ENCODE measurements at places on chromosomes 6 and 20.

- DNase-seq: no peak
Measured at GRCh38 chr6:106099235-106099537, 13.1 kb downstream of the PRDM1 start.

DNA sequence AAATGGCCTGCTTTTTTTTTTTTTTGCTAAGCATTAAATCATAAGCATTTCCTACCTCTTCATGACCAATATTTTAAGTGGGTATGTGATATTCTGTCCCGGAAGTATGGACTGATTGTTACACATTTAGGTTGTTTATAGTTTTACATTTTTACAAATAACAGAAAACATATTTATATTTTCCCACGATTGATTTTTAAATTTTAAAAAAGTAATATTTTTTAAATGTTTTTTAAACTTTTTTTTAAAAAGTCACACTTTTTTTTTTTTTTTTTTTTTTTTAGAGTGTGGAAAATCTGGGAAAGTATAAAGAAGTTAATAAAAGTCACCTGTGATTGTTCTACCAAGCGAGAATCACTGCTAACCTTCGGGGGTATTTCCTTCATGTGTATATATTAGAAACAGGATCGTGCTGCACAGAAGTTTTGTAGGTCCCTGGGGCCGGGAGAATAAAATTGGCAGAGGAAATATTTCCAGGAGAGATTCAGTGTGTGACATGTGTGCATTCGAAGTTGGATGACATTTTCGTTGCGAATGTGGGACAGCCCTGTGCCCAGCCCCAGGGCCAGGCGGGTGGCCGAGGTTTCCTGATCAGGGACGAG lies 173.1 kb downstream of the CDC5L start:
- DNase-seq: no peak

GRCh38 chr6:110449541-110449895 lies 26.9 kb downstream of the SLC22A16 start:
- DNase-seq: no peak

DNA sequence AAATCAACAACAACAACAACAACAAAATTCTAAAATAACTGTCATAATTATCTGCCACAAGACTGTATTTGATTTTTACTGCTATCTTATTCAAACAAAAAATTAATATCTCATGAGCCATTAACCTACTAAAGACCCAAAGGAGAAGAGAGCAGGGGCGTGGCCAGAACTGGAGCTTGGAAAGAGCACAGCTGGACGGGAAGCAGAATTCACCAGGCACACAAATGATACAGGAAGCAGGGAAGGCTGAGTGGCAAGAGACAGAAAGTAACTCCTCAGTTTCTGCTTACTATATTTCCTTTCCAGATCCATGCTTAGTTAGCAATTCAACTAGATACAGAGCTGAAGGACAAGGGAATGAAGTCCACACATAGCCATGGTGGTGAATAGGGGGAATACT lies 54.4 kb downstream of the FKBP5 start:
- no peak for DNase-seq

GRCh38 chr6:8414844-8415243 lies 20.5 kb downstream of the SLC35B3 start:
- no peak for DNase-seq

GRCh38 chr6:7640607-7641577 lies 50.9 kb downstream of the SNRNP48 start:
- DNase-seq: no peak

- DNase-seq: no peak
Measured at GRCh38 chr6:83862776-83863471, 3.4 kb downstream of the CYB5R4 start.

DNA sequence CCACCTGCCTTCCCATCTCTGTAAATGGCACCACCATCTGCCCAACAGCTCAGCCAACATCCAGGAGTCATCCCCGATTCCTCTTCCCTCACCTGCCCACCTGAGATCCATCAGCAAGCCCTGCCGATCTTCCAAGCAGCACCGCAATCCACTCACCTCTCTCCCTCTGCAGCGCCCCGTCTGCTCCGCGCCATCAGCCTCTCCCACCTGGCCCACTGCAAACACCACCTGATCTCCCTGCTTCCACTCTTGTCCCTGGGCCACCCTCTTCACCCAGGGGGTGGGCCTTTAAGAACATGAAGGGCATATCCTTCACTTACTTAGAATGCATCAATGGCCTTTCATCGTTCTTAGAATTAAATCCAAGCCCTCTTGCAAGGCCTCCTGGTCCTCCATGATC lies 457.3 kb upstream of the SULF2 start:
- no peak for DNase-seq

DNA sequence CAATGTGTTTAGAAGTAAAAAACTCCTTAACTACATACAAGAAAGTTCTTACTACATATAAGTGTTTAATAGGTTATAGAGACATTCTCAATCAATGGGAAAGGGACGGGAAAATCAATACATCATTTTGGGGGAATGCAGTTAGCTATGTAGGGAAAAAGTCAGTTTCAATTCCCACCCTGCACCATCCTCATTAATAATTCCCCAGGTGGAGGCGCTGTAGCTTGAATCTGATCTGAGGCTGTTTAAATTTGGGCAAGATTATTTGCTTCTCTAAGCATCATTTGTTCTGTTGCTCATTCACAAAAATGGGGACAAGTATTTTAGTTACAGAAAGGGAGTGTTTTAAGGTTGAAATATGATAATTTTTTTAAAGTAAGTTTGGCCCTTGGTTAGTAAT lies 19.1 kb downstream of the OLIG3 start:
- no peak for DNase-seq

Measured in stimulated activated CD4-positive, alpha-beta T cell treated with anti-CD3 and anti-CD28 coated beads, Interleukin-1b, Interleukin-23, amount 100 ng/mL, for 1 hour (primary cell).